NCI-H1436 treated with DMSO at 0.1 percent for 48 hours (cell line): ENCODE measurements at places on chromosomes 1 and 21.

DNA sequence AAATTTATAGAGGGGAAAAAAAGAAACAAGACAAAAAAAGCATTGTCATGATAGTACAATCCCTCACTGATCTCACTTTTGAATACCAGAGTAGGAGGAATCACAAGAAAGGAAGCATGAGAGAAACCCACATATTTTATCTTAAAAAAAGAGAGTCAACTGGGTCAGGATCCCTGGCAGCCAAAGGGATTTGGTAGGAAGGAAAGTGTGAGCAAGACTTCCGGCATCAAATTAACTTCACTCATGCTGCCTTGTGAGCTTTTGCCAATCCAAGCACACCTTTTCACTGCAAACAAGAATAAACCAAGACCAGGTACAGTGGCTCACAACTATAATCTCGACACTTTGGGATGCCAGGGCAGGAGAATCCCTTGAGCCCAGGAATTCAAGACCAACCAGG, 53.1 kb downstream of the SLC9C2 start:
- DNase-seq = no peak

DNA sequence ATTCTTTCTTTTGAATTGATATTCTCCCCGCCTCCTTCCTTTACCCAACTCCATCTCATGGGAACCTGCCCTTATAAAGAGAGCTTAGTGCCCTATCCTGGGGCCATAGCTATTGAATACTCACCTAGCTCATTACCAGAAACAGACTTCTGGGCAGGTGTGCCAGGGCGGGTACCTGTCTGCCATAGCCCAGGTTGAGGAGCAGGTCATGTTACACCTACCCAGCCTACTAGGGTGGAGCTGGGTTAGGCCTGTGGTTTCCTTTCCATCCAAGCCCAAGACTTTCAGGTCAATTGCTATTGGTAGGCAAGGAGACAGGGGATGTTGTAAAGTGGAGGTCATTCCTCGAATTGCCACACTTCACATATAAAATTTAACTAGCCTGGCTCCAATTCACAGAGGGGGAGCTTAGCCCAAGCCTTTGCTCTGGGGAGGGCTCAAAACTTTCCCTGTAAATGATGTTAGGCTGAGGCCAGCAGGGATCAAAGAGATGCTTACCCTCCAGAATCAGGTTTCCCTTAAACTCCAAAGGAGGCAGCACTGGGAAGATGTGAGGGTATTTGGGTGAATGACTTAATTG, 87.1 kb upstream of the IPO9 start:
- no peak for DNase-seq

- DNase-seq = no peak
Observed at GRCh38 chr1:48793863-48794262, 17.2 kb upstream of the BEND5 start.

DNA sequence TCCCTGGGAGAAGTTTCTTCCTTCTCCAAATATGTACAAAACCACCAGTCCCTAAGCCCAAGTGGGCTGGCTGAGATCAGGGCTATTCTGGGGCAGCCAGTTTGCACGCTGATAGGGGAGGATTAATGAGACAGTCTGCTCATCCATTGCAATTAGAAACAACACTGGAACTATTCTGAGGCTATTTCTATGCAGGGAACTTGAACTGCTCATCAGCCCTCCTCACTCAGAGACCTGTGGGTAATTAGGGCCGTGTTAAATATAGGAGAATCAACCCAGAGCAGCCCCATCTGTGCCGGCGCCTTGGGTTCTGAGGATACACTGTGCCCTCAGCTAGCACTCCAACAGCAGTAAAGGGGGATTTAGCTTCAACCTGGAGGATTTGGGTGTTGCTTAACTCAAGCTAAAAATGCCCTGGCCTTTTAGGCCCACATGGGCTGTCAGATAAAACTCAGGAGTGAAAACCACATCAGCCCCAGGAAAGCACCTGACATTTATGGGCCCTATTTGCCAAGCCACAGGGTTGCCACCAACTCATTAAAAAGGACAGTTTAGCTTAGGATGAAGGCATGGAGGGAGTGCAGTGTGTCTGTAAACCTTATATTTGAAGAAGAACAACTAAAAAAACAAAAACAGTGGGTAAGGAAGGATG, 53.9 kb downstream of the DUSP10 start:
- no peak for DNase-seq

GRCh38 chr21:33897739-33898138, 17.9 kb downstream of the ATP5PO start:
- no peak for DNase-seq

DNA sequence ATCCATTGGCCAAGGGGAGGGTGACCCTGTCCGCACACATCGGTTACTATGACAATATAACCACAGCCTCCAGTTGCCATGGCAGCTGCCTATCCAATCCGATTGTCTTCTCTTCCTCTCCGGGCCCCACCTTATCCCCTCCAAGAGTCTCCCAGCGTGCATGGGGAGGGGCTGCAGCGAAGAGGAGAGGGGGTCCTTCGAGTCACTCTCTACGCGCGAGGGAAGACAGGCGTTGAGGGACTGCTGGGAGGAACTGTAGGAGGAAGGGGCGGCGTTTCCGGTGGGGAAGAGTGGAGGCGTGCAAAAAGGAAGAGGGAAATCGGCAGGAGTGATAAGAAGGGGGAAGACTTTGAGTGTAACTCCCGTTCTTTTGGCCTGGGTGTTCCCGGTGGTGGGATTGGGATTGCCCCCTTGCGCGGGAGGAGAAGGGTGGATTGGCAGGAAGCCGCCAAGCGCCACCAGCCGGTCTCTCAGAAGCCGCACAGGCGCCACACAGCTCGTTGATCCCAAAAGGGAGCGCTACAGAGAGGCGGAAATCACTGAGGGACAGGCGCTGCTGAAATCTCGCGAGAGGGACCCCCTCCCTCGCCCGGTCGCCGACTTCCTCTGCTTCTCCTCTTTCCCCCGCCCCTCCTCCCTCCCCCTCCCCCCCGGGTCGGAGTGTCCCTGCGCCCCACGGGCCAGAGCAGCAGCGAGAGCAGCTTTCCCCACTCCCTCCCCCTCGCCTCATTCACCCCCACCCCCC, 384 bp upstream of the SMG7 start:
- peak; percentile 84 for DNase-seq

DNA sequence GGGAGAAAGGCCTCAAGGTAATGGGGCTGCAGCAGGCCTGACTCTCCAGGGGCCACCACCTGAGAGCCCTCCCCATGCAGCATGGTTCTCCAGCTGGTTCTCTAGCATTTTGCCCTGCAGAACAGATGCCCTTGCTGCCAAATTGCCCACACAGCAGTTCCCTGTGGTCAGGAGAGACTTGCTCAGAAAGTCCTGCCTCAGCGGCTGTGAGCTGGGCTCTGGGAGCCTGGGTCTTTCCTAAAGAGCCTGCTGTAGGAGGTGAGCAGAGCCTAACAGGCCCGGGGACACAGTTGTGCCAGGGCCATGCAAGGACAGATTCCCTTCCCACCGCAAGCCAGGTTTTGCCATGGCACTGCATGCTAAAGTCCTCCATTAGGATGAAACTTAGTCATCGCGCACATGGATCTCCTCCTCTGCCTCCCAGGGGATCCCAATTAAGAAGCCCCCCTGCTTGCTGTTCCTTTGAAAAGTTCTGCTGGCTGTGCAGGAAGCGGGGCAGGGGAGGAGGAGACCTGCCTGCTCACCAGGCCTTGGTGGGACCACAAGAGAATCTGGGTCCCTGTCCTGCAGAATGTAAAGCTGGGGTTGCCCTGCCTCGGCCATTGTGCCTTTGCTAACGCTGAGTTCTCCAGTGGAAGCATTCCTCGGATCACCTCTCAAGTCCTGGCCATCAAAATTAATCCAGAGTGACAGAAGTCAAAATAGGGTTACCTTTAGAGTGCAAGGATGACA, 21.4 kb downstream of the TEX35 start:
- DNase-seq = no peak

DNA sequence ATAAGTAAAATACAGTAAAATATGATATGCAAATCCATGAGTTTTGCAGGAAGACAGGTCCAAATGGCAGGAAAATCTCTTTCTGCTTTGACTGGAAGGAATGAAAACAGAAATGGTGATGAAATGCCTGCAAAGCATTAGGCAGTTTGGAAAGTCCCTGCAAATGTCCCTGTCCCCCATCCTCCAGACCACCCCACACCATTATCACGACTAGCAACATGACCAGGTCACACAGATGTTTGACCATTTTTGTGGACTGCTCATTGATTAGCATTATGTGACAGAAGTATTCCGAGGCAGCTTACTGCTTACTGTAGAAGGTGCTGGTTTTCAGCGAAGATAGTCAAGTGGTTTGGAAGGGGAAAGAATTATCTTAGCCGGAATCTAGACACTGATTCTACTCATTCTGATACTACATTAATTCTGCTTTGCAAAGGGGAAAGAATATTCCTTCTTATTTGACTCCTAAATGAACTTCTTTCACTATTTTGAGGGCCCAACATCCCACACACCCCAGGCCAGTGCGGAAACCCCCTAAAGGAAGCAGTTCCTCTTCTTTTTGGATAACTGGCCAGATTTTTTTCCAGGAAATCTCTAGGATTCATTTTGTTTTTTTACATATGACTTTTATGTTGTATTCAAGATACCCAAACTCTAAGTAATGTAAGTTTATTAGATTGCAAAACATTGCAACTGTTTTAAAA, 9.5 kb upstream of the CR2 start:
- no peak for DNase-seq

DNA sequence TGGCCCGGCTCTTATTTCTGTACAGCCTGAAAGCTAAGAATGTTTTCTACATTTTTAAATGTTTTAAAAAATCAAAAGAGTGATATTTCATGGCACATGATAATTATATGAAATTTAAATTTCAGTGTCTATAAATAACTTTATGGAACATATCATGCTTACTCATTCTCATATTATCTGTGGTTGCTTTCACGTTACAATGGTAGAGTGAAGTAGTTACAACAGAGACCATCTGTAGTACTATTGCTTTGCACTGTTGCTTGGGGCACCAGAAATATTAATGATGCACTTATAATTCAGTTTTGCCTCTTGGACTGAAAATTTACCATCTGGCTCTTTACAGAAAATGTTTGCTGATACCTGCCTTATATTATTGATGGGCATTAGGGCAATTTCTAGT, 481.6 kb downstream of the PLPP3 start:
- no peak for DNase-seq

DNA sequence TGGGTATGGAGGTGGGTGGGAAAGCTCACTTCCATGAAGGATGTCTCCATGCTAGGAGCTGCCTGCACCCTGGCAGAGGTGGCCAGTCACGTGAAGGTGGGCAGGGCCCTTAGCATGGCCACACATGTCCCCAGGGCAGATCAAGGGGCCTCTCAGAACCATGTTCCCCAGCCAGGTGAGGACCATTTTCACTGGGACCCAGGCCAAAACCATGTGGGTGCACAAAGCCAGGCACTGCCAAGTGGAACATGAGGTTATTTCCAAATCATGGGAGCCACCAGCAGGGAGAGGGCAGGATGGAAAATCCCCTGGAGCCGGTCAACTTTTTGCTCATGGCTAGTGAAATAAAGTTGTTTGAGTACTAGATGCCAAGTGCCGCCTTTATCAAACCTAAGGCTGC, 9.7 kb downstream of the ZNF692 start:
- no peak for DNase-seq
